ENCODE measurements at places on chromosomes 4 and X.

DNA sequence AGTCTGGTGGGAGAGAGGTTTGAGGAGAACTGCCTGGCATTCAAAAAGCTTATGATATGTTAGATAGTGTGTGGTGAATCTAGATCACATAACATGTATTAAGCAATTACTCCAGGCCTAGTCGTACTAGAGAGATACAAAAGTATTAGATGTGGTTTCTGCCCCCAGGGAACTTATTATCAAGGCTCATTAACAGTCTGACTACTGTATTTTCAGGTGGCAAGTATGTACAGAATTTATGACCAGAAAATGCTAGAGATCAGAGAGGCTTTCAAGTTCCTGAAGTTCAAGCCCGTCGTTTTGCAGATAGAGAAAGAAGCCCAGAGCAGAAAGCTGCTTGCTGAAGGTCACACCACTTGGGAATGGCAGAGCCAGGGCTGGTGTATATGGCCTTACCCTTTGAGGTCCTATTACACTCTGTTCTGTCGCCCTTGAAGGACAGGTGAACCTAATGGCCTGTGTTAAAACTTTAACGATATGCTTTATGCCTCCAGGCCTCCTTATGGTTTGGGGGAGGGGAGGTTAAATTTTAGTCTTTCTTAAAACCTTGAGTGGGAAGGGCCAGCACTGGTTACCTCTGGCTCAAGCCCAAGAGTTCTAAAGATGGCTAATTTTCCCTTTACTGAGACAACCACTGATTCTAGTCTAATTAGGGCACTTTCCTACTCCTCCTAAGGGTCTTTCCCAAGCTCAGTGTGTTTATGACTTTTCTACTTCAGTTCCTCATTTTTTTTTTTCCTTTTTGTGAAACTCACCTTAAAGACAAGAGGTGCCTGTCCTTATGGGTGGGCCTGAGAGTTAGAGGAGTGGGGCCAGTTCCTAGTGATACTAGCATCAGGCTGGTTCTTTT lies 19.9 kb downstream of the TMEM164 start:
- no peak for DNase-seq

GRCh38 chrX:50770702-50771101 lies 43.3 kb downstream of the SHROOM4 start:
- DNase-seq = no peak

DNA sequence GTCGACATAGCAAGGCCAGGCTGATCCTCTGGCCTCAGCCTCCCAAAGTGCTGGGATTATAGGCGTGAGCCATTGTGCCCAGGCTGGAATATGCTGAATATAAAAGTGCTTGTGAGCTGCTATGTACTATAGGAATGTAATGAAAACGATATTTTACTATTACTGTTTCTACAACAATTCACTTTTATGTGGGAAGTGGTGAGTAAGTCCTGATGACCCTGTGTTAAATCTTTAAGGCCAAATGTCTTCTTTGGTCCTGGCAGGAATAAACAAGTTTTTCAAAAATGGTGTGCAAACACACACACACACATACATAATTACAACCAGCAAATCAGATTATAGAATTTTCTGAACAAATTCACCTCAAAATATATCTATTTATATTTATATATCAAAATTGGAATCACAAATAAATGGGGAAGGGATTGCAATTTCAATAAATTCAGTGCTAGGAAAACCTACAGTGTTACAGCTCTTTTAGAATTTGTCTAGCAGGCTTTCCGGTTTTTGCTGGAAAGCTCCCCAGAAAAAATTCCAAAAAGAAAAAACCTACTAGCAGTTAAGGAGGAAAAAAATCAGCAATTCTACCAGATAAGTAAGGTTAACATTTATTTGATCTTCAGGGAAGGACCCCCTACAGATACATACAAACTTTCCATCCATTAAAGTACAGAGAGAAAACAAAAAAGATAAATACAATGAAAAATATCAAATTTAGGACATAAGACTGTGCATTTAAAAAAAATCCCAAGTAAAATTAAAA lies 17.9 kb downstream of the SMIM14 start:
- no peak for DNase-seq

DNA sequence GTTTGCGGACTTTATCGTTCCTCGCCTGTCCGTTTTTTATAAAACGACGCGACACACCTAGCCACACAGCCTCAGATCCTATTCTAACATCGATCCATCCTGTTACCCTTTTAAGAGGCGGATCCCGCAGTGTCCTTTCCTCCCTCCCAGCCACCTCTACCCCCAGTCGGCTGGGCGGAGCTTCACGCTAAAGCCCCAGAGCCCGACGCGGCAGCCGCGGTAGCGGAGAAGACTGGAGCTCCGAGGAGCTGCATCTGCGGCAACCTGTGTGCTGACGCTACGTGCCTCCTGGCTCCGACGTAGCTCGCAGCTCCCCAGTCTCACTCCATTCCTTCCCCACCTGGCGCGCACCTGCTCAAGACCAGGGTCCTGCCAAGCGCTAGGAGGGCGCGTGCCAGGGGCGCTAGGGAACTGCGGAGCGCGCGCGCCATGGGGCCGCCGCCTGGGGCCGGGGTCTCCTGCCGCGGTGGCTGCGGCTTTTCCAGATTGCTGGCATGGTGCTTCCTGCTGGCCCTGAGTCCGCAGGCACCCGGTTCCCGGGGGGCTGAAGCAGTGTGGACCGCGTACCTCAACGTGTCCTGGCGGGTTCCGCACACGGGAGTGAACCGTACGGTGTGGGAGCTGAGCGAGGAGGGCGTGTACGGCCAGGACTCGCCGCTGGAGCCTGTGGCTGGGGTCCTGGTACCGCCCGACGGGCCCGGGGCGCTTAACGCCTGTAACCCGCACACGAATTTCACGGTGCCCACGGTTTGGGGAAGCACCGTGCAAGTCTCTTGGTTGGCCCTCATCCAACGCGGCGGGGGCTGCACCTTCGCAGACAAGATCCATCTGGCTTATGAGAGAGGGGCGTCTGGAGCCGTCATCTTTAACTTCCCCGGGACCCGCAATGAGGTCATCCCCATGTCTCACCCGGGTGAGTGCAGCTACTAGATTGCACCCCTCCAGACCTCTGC lies at the start of gene RNF128:
Gene RNF128, plus strand, starts transcription at position 217 of the 953 bp plus-strand sequence. Its CDS starts 213 bp downstream, at position 430.
- no peak for DNase-seq

GRCh38 chr4:1261107-1261928 lies 12.4 kb upstream of the CTBP1 start:
- no peak for DNase-seq

GRCh38 chr4:8328456-8328855 lies 58.9 kb downstream of the HTRA3 start:
- no peak for DNase-seq

GRCh38 chrX:101385795-101386541 lies at the start of gene BTK:
TSS of gene BTK (minus strand) at chrX:101386191. CDS start at chrX:101375284, 10,907 bp downstream.
- DNase-seq = no peak

DNA sequence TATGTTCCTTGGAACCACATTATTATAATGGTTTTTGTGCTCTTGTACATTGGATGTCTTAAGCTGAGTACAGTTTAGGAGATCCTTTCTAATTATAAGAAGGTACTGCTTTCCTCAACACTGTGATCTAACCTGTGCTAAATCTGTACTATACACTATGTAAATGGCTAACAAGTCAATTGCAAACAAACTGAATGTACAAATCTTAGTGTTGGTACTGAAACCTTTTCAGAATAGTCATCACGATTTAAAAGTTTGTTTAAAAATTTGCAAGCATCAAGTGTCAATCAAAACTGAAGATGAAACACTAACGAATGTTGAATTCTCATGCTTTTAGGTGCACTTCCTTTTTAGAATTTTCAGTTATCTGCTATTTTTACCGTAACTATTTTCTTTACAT lies 2090.4 kb upstream of the TENM3 start:
- DNase-seq = no peak

DNA sequence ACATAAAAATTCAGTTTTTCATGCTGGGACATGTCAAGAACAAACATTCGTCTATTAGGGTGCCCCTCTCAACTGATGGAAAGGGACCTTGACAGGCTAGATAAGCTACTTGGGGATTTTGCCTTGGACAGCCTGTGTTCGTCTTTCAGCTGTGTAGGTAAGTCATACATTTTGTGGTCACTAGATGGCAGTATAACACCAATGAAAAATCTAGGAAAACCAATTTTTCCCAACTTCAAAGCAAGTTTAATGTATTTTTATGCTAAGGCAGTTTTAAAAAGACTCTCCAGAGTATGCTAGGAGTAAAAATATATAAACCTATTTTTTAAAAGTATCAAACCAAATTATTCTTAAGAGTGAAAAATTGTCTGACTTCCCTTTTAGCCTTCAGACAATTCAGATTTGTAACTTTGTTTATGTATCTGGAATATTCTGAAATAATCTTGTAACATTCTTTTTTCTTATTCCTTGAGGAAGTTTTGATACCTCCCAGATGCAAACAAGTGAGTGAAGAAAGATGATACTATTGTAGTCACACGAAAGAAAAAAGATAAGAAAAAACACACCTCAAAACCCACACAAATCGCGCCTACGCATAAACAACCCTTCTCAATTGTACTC lies 158.3 kb downstream of the CPE start:
- DNase-seq = no peak

- DNase-seq = no peak
These were observed 112.8 kb upstream of the PSAPL1 start for GRCh38 chr4:7547368-7548040.

DNA sequence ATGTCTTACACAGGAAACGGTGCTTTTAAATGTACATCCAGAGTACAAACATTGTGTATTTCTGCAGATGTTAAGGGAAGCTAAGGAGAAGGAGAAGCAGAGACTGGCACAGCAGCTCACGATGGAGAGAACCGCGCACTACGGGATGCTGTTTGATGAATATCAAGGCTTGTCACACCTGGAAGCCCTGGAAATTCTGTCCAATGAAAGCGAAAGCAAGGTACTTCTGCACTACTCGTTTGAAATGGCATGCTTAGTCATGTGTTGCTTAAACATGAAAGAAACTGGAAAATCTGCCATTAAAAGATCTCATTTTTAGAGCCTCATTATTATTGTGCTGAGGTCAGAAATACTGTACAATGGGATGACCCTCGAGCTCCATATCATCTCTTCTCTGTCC lies 47.2 kb downstream of the FAM114A1 start:
- no peak for DNase-seq

DNA sequence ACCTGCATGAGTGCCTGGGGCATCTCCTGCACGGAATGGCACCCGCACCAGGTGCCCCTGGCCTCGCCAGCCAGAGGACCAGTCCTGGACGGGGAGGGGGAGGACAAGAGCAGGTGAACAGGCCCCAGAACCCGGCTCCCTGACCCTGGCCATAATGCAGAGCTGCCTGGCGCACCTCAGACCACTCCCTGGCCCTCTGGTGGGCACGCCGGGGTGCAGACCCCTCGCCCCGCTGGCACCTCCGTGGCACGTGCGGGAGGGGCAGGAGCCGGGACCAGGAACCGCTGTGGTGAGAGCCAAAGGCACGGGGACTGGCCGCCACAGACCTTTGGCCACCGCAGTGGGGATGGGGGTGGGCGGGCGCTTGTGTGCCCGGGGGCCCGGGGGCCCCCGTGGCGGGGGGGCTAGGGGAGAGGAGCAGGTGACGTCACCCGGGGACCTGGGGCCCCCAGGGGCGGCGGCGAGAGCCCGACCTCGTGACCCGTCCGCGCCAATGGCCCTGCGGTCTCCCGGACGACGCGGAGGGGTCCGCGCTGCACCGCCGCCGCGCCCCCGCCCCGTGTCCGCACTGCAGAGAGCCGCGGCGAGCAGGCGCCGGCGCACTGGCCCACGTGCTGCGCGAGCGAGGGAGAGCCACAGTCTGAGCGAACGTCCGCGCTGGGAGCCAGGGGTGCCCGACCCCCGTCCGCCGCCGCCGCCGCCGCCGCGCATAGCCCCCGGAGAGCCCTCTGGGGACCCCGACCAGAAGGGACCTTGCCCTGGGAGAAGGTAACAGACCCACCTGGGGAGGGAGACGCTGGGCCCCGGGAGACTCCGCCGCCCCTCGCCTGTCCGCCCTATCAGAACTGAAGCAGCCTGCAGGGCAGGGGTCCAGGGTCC lies at the start of gene PNMA3:
Gene PNMA3, plus strand, starts transcription at position 600 of the 879 bp plus-strand sequence. CDS start 586 bp downstream, outside the sequence.
- no peak for DNase-seq

DNA sequence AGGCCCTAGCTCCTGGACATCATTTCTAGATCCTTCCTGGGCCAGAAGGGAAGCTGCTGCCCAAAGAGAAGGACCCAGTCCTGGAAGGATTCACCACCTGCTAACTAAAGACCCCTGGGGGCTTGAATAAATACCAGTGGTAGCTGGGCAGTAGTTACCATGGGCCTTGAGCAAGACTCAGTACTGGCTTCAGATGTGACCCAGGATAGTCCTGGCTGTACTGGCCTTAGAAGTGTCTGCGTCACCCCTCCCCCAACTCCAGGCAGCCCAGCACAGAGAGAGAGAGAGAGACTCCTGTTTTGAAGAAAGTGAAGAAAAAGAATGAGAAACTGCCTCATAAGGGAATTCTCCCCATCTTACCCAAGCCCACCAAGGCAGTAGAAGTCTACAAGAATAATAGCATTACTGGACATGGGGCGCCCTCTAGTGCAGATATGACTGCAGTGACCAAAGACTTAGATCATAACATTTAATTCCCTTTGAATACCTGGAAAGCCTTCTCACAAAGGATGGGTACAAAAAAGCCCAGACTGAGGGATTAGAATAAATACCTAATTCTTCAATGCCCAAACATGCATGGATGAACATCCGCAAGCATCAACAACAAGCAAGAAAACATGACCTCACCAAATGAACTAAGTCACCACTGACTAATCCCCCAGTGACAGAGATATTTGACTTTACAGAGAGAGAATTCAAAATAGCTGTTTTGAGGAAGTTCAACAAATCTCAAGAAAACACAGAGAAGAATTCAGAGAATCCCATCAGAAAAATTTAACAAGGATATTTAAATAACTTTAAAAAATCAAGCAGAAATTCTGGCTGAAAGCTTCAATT lies 171.8 kb downstream of the HNRNPD start:
- no peak for DNase-seq

DNA sequence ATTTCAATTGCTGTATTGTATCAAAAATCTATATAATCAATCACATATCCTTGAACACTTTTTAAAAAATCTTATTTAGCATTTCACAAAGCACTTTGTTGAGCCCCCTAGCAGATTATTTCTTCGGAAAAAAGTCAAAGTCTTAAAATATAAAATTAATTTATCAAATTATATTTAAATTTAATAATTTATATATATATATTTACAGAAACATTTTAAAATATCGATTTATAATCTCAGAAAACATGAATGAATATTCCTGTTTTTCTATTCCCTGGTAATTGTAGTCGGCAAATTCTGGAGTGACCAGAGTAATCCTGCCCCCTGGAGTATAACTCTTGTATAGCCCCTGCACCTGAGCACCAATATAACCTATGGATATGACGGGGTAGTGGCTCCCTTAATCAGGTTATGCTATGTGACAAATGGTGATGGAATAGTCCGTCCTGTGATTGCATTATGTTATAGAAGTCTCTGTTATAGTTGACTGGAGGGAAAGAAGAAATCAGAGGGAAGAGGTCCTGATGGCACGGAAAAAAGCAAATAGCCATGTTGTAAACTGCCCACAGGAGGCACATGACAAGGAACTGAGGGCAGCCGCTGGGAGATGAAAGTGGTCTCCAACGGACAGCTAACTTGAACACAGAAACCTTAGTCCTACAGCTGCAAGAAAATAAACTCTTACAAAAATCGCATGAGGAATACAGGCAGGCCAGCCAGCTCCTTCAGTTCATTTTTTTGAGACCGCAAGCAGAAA lies 1092.3 kb downstream of the ARAP2 start:
- no peak for DNase-seq

GRCh38 chrX:73683236-73683859 lies 120.4 kb downstream of the CHIC1 start:
- no peak for DNase-seq

GRCh38 chrX:5458300-5458842 lies 770.3 kb downstream of the NLGN4X start:
- DNase-seq = no peak
